Activated CD4-positive, alpha-beta T cell treated with anti-CD3 and anti-CD28 coated beads, Interleukin-2, amount 50 U/mL, for 24 hours (primary cell): ENCODE measurements at places on chromosomes 4 and X.

DNA sequence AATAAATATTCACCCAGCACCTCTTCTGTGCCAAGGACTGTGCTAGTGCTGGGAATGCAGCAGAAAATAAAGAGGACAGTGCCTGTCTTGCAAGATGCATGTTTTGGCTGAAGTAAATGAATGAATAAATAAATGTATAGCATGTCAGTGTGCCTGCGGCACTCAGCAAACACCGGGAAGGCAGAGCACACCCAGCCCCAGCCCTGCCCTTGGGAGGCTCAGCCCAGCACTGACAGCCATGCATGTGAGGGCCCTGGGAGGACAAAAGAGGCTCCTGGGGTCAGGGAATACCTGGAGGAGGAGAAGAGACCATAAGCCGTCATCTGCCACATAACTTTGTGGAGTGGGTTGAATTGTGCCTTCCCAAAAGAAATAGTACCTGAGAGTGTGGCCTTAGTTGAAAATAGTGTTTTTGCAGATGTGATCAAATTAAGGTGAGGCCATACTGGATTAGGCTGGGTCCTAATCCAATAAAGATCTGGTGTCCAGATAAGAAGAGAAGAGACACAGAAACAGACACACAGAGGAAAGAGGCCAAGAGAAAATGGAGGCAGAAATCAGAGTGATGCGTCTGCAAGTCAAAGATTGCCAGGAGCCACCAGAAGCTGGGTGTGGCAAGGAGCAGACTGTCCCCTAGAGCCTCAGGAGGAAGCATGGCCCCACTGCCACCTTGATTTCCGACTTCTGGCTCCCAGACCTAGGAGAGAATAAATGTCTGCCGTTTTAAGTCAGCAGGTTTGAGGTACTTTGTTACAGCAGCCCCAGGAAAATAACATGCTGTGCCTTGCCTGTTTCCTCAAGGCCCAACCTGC is 16.3 kb downstream of the C4orf50 start:
- DNase-seq, result no peak

GRCh38 chr4:153900426-153900825 is 111.5 kb upstream of the SFRP2 start:
- no peak for DNase-seq

- no peak for DNase-seq
Measured at GRCh38 chrX:39288592-39288991, 487.3 kb downstream of the MID1IP1 start.

DNA sequence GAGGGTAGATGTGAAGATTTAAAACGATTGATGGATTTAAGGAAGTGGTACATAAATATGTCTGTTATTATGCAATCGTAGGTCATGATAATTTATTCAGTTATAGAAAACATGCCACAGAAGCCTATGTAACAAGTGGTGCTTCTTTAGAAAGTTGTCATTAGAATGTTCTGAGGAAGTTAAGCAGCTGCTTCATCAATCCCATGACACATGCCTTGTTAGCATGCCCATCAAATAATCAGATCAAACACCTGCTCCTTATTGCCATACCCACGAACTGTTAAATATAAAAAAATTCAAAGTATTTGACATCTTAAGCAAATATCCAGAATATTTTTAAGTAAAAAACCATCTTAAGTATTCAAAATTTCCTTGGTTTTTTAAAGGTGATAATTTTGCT is 76.4 kb upstream of the MYOZ2 start:
- no peak for DNase-seq

DNA sequence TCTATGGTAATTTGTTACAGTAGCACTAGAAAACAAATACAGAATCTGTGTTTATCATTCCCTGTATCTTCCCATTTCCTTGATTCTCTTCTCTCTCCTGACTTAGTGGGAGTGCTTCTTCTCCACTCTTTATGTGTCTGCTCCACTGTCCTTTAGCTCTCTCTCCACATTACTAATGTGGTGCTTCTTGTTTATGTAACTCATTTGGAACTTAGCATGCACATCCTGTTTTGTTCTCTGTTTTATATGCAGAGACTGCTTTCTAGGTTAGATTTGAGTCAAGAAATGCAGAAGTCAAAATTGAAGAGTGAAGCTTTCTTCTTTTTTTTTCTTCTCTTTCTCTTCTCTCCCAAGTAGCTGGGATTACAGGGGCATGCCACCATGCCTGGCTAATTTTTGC is 25.9 kb downstream of the ADH1A start:
- no peak for DNase-seq

- DNase-seq, result no peak
Measured at GRCh38 chr4:83989835-83990234, 453.9 kb downstream of the GPAT3 start.

DNA sequence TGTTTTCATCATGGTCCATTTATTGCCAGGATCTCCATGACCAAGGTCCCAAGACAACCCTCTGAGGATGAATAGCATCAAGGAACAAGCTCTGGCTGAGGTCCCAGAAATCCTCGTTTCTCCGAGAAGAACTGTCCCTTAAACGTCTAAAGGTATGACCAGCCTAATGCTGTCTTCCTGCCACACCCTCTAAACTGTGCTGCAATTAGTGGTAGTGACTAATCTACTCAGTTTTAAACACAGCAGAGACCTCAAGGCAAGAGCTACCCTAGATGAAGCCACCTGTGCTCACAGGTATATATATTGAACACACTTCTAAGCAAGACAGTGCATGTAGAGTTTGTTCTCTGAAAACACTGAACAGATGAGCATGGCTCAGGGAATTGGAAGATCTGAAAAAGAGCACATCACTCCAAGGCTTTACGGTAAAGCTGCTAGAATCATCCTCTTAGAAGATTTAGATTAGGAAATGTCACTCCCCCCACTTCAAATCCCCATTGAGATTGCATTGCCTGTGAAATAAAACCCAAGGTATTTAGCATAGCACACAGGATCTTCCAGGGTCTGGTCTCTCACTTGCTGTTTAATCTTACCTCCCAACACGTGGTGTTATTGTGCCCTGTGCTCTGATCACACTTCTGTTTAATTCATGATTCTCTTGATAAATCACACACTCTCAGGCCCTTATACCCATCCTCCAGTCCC is 173.9 kb upstream of the VCX3A start:
- no peak for DNase-seq

- DNase-seq, result no peak
Measured at GRCh38 chrX:67607466-67607865, 63.6 kb downstream of the AR start.

DNA sequence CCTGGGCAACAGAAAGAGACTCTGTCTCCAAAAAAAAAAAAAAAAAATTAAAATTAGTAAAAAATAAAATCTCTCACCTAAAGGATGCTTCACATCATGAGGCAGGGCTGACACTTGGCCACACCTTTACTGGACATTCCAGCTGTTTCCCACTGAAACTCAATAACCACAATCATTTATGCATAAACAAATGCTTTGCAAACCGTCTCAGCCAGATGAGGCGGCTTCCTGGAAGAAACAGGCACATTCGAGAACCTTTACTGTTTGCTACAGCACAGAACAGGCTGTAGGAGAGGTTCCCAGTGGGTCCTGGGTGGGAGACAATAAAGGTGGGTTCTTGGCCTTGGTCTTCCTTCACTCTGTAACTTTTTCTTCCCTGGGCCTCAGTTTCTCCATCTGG is 10.9 kb upstream of the TBC1D14 start:
- no peak for DNase-seq

- DNase-seq, result no peak
Measured at GRCh38 chr4:57103051-57103450, 7.1 kb downstream of the IGFBP7 start.

- no peak for DNase-seq
Measured at GRCh38 chrX:31609130-31609529, 537.3 kb upstream of the FTHL17 start.

DNA sequence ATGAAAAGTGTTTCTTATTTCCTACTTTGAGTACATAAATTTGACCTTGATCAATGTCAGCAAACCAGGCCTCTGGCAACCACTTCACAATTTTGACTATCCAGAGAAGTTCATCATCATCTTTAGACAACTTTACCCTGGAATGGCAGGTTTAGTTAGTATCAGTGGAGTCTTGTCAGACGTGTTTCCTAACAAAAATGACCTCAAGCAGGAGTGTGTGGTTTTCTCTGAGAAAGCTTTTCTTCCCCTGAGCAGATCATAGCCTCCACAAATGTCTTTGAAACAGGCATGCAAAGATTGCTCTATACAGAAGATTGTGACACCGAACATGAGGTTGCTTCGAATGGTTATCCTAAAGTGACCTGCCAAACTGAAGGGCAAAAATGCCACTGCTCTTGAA is 642.3 kb downstream of the RPA4 start:
- no peak for DNase-seq

- DNase-seq, result no peak
Measured at GRCh38 chrX:149641835-149642234, 10.2 kb upstream of the TMEM185A start.

DNA sequence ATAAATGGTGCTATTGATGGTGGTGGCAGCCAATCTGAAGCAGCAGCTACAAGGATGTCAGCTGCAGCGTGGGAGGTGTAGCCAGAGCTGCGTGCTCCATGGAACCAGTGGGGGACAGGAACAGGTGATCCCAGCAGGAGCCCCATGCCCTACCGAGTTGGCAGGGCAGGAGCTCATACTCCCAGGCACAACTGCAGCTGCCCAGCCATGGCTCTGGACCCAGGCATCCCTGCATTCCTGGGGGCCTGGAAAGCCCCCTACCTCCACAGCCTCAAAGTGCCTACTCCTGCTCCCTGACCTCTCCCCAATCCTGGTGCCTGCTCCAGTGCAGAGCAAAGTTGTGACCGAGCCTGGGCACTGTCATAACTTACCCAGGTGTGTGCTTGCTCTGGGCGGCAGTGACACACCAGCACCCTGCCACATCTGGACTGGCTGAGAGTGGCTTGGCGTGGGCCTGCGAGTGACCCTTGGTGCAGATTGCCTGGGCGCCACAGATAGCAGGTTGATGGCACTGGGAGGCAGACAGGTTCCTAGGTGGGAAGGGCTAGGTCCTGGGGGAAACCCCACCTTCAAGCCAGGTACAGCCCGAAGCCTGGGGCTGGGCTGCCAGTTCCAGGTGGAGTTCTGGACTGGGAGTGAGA is 101.1 kb downstream of the DCAF12L2 start:
- DNase-seq, result no peak

GRCh38 chrX:31228415-31228832 is 156.6 kb upstream of the FTHL17 start:
- no peak for DNase-seq

GRCh38 chr4:125505621-125506020 is 190.9 kb downstream of the FAT4 start:
- no peak for DNase-seq

DNA sequence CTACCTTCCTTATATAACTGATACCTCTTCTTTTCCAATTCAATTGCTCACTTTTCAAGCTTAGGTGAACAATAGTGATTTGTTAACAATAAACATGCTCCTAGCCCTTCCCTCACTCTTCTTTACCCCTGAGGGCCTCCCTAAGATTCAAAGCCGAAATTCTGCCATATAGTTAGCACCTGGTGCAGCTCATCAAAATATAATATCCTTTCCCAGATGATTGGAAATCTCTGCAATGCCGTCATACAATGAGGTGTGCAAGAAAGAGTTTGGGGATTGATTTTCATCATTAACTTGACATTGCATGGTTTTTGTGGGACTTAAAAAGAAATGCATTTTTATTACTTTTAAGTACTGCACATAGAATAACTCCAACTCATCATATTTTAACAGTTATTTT is 95.3 kb downstream of the HDAC8 start:
- DNase-seq, result no peak

DNA sequence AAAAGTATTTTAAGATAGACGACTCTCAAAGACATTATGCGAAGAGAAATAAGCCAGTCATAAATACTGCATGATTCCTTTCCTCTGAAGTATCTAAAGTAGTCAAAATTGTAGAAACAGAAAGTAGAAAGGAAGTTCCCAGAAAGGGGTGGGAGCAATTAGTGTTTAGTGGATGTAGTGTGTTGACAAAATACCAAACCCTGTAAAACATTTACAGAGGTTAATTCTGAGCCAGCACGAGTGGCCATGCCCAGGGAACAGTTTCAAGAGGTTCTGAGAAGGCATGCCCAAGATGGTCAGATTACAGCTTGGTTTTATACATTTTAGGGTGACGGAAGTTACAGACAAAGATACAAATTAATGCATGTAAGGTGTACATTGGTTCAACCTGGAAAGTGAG is 34.4 kb upstream of the SLC25A4 start:
- DNase-seq, result no peak

DNA sequence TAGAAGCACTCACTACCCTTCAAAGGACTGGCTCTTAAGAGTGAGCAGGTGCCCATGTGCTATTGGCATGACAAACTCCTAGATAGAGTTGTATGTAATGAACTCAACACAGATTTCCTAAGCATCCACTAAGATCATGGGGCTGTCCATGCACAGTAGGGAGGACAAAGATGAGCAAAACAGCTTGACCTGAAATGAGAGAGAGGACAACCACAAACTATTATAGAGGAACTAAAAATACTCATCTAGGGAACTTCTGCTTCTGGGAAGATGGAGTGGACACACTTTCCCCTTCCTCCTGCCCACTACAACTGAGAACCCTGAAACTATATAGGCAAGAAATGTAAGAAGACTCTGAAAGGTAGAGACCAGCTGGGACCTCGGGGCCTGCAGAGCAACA is 20.8 kb upstream of the TMEM128 start:
- DNase-seq, result no peak

GRCh38 chr4:25090516-25090915 is 59.8 kb upstream of the LGI2 start:
- no peak for DNase-seq

DNA sequence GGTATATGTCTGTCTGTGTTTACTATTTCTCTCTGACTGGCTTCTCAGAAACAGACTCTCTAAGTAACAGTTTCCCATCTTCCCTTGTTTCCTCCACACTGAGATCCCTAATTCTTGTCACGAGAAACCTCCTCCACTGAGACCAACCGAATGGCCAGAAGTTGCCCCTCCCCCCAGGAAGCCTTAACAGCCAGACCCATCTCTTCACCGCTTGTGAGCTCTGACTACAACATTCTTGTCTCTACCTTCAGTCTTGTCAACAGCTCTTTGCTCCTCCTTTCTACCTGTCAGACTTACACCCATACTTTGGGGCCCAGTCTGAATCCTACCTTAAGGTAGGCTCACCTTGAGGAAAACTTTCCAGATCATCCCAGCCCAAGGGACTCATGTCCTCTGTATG is 90.8 kb downstream of the NHSL2 start:
- DNase-seq, result no peak

DNA sequence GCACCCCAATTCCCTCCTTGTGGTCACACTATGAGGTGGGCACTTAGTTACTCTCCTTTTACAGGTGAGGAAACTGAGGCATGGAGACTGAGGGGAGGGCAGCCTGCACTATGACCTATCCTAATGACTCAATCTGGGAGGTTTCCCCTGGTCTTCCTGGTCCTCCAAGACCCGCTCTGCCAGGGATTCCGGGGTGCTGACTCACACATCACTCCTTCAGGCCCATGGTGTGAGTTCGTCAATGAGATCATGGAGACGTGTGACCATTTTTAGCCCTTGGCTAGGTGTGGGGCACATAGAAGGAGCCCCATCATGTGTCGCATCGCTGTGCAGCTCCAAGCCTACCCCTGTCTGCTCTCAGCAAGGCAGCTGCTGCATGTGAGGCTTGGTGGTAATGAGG is 32.4 kb upstream of the BCOR start:
- no peak for DNase-seq
